ENCODE measurements at places on chromosomes 16 and 17.

- peak; percentile 56 for DNase-seq
Observed at GRCh38 chr17:39769974-39770587, 32.3 kb downstream of the GRB7 start.

- DNase-seq = peak; percentile 54
Observed at GRCh38 chr17:43832168-43832975, 574 bp downstream of the MPP3 start.

DNA sequence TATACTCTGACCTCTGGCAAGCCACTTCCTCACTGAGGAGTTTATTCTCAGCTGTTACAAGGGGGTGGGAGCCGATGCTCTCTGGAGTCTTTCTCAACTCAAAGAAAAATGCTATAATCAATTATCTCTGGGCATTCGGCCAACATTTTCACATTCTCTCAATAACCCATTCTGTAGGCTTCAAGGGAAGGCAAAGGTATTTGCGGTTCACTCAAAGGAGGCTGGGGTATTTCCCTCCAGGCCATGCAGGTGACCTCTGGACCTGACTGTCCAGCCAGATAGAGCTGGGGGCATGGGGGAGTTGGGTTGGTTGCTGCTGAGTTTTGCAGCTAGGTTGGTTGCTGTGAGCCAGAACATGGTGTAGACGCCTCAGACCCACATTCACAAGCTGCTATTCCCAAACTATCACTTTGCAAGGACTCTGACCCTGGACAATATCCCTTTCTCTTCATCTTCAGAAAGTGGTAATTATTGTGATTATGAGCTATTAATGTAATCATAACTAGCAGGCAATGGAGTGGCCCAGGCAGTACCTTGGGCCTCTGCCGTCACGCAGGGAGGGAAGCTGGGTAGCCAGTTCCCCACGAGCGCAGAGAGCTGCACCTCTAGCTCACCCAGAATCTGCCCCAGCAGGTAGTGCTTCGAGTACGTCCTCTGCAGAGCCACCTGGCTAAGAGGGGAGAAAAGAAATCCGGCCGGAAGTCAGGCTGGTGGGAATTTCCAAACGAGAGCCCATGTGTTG is 42.1 kb downstream of the AIPL1 start:
- DNase-seq = no peak

DNA sequence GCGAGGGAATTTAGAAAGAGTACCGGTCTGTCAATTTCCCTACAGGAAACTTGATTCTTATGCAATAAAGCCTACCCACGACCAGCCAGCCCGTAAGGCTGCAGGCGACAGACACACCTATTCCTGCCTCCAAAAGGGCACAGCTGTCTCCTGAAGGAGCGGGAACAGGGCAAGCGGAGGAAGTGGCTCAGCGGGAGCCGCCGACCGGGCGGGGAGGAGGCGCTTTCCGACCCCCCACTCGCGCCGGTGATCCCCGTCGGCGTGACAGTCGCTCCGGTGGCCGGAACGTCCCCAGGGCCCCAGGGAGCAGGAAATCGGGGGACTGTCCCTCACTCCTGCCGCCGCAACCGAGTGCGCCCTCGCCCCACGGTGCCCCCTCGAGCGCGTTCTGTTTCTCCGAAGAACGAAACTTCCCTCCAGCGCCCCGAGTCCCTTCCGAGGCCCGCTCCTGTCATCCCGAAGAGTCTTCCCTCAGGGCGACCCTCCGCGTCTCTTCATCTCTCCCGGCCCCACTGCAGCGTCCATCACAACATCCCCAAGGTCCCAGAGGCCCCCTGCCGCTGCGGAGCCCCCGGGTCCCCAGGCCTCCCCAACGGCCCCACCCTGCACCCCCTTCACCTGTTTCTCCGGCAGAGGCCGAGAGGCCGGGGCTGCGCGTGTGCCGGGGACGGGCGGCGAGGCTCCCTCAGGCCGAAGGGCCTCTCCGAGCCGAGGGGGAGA is 421 bp downstream of the STAT3 start:
- DNase-seq = peak; percentile 34

GRCh38 chr16:14511800-14512135 is 118.3 kb downstream of the PARN start:
- no peak for DNase-seq

- DNase-seq = no peak
Observed at GRCh38 chr16:14219983-14220382, 148.9 kb downstream of the MRTFB start.

All from fibroblast of the aortic adventitia (primary cell).